NCI-H1092 (cell line): ENCODE measurements at places on chromosomes 4 and X.

DNA sequence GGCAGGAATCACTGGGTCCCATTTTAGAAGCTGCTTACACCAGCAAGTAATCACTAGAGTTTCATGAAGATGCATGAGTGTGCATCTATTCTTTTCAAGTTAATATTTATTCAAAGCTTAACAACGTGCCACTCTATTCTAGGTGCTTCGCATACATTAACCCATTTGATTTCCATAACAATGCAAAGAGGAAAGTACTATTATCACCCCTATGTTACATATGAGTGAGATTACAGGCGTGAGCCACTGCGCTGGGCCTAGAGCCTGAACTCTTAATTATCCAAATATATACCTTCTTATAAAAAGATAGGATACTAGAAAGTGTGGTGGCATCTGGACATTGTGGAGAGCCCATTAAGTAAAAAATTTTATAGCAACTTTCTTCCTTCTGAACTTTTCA, 65.4 kb downstream of the CXCL13 start:
- no peak for DNase-seq

- no peak for DNase-seq
Measured at GRCh38 chr4:136934601-136935000, 597.7 kb downstream of the PCDH18 start.

DNA sequence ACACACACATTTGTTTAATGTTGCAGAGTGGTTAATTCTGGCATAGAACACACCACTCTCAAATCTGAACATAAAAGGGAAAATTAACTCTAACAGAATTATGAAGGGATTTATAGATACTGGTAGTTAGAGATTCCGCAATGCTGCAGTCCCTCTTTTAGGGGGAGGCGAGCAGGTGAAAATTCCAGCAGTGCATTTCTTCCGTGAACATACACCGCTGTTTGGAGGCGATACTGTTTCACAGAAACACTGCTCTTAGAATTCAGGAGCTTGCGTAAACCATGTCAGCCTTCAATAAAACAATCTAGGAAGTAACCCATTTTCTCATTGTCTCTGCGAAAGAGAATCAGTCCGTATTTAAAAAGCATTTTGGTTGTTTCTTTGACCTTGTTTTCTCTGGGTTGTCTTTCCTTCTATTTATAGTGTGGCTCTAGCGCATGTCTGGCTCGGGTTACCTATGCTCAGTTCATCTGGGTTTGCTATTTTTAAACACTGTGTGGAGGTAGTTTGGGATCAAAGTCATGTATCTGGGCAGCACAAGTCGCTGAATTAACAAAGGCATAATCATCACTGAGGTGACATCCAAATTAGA, 90.4 kb downstream of the GPAT3 start:
- no peak for DNase-seq

- DNase-seq = no peak
Measured at GRCh38 chr4:58732973-58733372, 1622.8 kb upstream of the IGFBP7 start.

DNA sequence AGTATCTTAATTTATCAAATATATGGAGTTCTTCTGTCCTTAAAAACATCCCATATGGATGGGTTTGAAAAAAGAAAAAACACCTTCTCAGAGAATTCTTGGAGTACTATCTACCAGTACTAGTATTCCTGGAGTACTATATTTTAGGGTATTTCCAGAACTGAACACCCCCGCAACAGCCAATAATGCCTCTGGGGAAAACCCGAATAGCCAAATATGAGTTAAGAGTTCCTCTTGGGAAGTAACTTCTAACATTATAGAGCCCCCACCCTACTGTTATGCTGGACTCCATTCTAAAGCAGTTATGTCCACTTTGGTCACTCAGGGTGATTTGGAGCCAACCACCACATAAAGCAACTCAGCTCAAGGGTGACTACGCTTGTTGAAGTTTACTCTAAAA, 115.0 kb upstream of the RASGEF1B start:
- no peak for DNase-seq

- no peak for DNase-seq
Measured at GRCh38 chrX:39491548-39492297, 606.0 kb downstream of the BCOR start.

DNA sequence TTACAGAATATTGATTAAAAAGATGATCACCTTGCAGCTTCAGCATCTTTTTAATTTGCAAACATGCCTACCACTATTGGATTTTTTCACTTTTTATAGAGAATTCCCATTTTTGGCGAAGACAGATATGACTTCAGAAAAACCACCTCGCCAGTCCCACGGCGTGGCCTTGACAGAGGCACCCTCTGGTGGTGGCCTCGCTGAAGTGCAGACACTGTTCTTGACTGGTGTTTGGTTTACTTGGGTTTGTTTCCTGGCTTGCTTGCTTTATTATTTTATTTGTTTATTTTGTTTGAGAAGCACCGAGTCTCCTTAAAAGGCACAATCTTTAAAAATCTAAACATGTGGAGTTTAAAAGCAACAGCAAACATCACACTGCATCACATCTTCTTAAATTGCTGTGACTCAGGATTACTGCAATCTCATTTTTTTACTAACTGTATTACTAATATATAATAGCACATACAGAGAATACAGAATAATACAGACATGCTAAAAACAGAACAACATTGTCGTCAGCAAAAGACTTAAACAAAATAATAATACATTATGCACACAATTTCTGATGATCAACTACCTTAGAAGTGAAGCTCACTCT, 13.1 kb upstream of the AMTN start:
- DNase-seq = peak; percentile 8

DNA sequence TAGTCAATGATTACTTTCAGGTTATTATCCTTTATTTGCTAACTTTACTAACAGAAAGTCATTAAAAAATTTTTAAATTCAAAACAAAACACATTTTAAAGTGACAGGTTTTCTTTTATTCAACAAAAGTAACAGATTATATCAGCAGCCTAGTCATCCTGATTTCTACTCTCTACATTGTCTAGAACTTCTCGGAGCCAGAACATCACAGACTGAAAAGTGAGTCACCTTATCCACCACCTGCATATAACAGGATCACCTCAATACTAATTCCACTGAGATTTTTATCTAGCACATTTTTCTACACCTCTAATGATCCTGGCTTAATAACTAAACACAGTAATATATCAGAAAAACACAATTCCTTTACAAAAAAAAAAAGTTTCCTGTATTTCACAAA, 47.9 kb upstream of the SMARCAD1 start:
- no peak for DNase-seq

DNA sequence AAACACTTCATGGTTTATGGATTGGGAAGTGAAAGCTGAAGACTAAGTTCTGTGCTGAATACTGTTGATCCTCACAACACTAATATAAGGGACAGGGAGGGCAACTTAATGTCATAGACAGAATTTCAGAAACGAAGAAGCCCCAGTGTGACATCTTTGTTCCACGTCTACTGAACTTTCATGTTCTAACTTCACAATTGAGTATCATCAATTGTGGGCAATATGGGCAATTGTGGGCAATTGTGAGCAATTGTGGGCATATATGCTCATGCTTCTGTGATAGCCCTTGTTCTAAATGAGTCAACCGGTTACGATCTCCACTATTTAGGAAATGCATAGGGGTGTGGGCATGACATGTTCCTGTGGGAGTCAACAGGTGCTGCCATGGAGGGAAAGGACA, 33.7 kb downstream of the CYBB start:
- DNase-seq = no peak

DNA sequence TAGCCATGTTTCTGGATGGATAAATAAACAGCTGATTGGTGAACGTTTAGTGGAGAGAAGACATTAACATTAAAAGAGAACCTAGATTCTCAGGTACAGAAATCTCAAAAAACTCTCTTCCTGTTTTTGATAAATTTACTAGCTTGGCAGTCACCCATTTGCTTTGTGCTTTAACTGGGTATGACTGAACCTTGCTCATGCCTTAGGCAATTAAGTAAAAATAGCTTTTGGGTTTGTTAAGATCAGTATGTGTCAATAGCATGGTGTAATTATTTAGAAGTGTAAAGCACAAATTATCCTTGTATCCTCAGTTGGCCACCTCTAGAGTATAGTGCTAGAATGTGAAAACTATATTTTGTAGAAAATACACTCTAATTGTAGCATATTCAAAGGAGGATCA, 200.0 kb downstream of the CFAP299 start:
- no peak for DNase-seq

DNA sequence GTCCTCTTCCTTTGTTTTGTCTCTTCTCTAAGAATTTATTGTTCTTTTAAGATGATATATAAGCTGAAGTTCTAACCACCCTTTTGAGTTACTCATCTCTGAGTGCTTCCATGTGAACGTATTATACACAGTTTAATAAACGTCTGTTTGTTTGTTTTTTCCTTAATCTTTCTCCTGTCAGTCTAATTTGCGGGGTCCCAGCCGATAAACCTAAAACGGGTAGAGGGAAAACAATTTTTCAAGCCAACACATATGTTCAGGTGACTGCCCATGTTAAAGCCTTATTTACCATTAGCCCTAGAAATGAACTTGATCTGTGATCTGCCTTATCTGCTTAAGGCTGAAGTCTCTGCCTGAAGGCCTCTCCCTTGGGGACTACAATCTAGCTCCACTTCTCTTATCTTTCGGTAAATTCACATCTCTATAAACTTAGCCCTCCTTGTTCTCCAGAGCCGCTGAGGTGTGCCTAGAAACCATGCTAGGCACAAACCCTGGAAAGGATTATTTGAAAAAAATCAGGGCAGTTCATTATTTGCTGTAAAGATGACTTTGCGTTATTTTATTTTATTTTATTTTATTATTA, 158.8 kb downstream of the CAMK2D start:
- DNase-seq = no peak

DNA sequence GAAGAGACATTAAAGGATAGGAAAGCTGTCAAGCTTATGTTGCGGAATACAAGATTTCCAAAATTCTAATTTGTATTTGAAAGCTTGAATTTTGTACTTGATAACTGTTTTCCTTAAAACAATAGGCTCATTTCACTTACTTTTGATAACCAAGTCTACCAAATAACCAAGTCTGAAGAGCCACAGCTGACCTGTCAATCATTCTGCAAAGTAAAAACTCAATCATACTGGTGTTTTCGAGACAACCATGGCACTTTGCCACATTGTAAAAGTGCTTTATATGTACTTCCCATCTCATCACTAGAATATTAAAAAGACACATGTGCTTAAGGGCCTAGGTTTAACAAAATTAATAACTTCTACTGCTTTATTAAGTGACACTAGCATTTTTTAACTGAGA, 47.9 kb downstream of the LEF1 start:
- DNase-seq = no peak

- no peak for DNase-seq
Measured at GRCh38 chrX:114581528-114582263, 2.2 kb upstream of the HTR2C start.

DNA sequence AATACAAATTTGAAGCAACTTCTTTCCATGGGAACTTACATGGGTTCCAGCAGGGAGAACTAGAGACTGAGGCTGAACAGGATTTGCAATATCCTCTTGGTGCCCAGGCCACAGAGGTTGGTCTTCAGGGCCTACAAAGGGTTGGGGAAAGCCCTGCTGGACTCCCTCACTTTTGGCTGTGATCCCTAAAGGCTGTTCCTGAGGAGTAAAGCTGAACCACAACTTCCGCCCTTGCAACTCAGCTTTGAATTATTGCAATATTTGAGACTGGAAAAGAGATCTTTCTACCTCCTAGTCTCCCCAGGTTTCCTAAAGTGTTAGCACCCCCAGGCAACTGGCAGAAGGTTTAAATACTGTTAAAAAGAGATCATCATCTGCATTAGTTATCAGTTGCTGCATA, 26.9 kb downstream of the DCHS2 start:
- DNase-seq = no peak

DNA sequence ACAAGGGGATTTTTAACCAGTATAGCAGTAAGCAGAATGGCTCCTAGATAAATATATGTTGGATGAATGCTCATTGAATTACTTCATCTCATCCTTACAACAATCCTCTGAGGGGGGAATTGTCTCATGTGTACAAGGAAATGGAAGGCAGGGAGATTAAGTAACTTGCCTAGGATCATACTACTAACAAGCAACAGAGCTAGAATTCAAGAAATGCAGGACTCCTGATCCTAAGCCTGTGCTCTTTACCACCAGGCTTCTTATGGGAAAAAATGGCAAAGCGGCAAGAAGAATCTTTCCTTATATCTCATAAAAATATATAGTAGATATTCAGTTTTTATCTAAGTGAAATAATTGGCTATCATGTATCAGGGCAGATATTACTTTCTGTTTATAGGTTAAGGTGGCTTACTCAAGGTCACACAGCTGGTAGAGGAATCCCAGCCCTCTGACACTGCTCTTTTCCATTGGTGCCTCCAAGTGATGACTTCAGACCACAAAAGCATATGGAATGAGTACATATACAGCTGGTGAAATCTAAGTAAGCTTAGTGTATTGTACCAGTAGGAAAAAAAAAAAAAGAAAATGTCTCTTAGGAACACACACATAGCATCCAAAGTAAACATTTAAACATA, 2.1 kb downstream of the ABHD18 start:
- no peak for DNase-seq
